Posterior vena cava (tissue), 2 donors: ENCODE measurements at places on chromosomes 16 and 17. TPM values are rescaled to one million over a fixed set of nuclear protein-coding genes. Genes with fewer than 3 reads are reported as not detected.

GRCh38 chr17:77857306-77857555 lies 101.3 kb upstream of the TNRC6C start:
- no peak for DNase-seq

DNA sequence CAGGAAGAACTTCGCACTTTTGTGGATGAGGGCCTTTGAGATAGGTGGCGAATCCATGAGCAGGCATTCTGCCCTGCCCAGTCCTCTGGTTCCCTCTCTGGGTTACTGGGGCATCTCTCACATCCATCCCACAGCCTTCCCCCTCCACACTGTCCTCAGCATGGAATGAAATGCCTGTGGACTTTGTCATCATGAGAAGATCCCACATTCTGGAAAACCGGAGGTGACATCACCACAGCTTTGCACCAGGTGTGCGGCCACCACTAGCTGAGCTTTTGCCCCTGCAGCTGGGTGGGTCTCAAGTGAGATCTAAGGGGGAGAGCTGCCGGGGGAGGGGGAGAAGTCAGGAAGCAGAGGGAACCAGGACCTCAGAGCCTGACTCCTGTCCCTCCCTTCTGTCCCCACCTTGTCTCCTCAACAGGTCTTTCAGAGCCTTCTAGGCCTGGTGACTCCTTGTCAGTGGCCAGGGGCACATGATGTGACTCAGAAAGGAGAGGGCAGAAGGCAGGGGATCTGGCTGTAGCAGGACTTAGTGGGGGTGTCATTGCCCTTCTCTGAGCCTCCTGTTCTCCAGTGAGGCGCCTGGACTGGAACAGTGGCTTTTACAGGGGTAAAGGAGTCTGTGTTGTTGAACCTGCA lies 40.0 kb upstream of the DLX4 start:
- no peak for DNase-seq

DNA sequence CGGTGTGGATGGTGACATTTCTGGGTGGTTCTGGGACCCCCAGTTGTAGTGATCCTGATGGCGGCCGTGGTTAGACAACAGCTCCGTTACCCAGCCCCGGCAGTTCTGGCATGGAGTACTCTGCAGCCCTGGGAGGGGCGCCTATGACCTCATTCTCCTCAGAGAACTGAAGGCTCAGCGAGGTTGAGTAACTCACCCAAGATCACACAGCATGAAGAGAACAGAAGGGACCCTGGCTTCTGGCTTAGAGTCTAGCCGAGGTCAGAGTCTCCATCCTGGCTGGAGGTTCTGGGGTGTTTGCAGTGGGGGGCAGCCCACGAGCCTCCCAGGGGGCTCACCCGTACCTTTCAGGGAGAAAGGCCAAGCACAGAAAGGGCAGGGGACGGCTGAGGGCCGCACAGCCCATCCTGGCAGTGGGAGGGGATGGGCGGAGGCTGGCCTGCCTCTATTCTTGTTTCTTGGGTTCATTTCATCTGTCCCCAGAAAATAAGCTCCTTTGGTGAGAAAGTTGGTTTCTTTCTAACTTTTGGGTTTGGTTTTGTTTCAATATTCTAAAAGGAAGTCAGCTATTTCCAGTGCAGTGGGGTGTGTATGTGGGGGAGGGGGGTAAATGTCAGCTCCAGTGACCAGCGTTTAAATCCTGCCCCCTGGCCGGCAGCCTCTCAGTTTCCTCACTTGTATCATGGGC lies 13.2 kb downstream of the ZFPM1 start:
- no peak for DNase-seq

The NXPH3 gene
- 57.1 TPM for total RNA-seq

The TAT gene
- total RNA-seq, result not detected

The MT1M gene
- 146 TPM for total RNA-seq
